ENCODE measurements at places on chromosomes 5 and 9.

GRCh38 chr9:100409176-100409556, 17.8 kb upstream of the MSANTD3 start:
- no peak for DNase-seq

DNA sequence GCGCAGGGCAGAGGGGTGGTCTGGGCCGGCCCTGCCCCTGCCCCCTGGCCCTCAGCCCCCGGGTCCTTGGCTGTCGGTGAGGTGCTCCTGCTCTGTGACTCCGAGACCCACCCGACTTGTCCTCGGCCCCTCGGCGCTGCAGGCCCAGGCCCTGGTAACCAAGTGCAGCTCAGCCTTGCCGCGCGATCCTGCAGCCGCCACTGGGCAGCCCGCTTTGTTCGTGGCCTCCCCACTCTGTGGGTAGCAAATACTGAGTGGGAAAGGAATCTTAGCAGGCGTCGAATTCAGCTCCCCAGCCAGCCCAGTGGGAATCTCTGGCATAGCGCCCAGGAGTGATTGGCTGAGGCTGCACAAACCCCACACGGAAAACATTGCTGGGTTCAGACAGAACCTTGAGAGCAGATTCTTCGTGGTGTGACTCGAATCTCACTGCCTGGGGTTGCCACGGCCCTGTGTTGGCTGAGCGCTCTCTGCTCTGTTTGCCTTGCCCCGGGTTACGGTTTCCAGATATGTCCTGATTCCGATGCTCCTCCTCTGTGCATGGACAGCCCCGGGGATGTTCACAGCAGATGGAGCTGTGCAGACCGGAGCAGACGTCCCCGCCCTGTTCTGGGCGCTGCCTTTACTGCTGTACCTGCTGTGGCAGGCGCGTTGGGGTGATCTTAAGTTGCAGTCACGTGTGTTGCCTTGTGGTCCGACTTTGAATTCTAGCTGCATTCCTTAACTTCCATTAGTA, 13.4 kb upstream of the EXOC3 start:
- DNase-seq, result peak; percentile 35

GRCh38 chr9:83413367-83413766, 124.8 kb downstream of the FRMD3 start:
- DNase-seq, result no peak

DNA sequence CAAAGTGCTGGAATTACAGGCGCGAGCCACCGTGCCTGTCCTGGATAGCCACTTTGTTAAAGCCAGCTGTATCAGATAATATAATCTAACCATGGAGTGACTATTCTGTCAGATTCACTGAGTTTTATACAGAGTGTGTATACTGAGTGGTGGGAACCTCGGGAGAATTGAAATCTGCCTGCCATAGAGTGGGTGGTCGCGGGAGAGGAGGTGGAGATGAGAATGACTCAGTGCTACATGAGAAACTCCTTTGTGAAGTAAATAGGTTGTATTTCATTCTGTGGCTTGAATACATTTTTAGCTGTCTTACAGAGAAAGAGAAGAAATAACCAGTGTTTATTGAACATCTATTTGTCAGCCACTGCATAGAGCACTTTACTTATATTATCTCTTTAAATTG, 26.4 kb downstream of the ATP6V0E1 start:
- no peak for DNase-seq

- no peak for DNase-seq
Measured at GRCh38 chr5:80223561-80223960, 32.3 kb downstream of the SERINC5 start.

DNA sequence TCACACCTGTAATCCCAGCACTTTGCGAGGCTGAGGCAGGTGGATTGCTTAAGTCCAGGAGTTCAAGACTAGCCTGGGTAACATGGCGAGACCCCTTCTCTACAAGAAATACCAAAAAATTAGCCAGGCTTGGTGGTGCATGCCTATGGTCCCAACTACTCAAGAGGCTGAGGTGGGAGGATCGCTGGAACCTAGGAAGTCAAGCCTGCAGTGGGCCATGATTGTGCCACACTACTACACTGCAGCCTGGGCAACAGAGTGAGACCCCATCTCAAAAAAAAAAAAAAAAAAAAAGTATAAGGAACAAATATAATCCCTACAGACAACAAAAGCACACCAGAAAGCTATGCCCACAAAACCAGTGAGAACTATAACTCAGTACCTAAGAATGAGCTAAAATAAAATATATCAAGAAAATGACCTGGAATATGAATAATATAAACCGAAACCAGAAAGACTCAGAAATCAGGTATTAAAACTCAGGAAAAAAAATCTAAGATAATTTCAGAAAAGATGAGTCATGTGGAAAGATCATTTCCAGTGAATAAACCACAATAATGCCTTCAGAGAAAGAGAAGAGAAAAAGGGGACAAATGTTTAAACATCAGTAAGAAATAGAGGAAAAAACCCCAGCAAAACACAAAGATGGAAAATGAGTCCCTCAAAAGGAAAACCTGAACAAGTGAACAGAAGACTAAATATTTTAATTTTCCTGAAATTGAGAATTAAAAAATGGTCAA, 57.4 kb downstream of the GOLPH3 start:
- DNase-seq, result no peak

DNA sequence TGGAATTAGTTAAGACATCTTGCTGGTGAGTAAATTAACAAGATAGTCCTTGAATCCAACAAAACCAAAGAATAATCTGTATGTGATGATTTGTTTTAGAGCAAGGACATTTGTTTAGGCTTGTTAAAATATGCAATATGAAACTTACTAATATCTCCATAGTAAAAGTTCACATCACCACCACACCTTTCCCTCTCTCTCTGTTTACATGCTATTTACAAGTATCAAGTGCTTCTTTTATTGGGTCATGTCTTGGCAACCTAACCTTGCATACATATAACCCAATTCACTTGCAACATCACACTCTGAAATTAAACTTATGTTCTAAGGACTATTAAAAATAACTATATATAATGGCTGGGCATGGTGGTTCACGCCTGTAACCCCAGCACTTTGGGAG, 161.3 kb downstream of the CCDC192 start:
- no peak for DNase-seq

DNA sequence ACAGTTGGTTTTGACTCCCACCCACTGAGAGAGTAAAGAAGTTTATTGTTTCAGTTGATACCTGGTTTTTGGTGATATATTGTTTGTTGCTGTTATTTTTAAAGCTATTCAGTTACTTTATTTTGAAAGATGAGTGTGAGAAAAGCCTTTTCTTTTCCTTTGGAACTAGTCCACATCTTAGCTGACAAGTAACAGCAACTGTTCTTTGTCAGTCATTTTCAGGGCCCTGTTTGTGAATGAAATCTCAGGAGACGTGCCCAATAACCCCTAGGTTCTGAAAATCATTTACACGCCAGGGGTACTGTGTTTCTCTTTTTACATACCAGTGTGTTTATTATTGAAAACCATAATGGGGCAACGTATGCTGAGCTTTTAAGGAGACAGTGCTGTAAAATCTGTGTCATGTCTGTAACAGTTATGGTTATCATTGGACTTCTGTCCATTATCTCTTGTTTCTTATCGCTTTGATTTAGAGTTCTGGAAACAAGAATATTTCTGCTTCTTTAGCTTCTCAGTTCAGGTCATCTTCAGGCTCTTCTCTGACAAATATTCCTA, 75.0 kb downstream of the LIX1 start:
- no peak for DNase-seq

- no peak for DNase-seq
Measured at GRCh38 chr9:20512106-20512505, 110.2 kb downstream of the MLLT3 start.

DNA sequence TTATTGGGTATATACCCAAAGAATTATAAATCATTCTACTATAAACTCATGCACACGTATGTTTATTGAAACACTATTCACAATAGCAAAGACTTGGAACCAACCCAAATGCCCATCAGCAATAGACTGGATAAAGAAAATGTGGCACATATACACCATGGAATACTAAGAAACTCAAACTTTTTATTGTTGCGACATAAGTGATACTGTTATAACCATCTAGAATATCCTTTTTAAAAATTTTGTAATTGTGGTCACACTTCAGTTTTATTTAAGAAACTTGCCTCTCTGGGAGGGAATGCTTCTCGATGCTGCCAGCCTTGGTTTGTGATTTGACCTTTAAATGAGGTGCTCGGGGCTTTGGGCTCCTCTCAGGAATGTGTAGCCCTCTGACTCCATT, 200.9 kb upstream of the OTULINL start:
- DNase-seq, result no peak

DNA sequence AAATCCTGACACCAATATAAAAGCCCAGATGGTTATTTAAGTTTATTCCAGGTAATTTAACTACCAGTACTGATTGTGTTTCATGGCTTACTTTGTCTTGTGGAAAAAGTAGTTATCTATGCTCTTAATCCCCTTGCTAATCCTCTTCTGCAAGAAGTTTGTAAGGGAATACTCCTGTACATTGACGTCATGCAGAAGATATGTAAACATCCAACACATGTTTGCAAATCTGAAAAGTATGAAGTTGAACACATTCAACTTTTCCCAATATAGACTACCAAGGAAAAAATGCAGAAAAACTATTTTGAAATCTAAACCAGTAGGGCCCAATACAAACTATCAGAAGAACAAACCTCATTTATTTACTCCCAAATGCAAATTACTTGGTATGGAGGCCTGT, 56.3 kb upstream of the ELL2 start:
- no peak for DNase-seq

All from GM13977 (cell line).